ENCODE measurements at places on chromosomes 1 and 21. TPM values are rescaled to one million over a fixed set of nuclear protein-coding genes. Genes with fewer than 3 reads are reported as not detected.

The AGBL4 gene
- not detected for total RNA-seq

The BECN2 gene
- total RNA-seq: not detected

The DENND2C gene
- 0.15 TPM for total RNA-seq

The PAQR6 gene
- total RNA-seq: 6.2 TPM

The LRRC53 gene
- total RNA-seq: not detected

The CD1E gene
- not detected for total RNA-seq

The ZNF692 gene
- 57.6 TPM for total RNA-seq

The MYOM3 gene
- total RNA-seq: not detected

The EFNA1 gene
- not detected for total RNA-seq

The TFF3 gene
- not detected for total RNA-seq

The LYPLA2 gene
- total RNA-seq: 73.2 TPM

The LMX1A gene
- total RNA-seq: not detected

The LRRC38 gene
- not detected for total RNA-seq

The HEYL gene
- total RNA-seq: not detected

Measured in activated CD4-positive, alpha-beta T cell treated with anti-CD3 and anti-CD28 coated beads, Interleukin-2, amount 10 ng/mL, durations not matched to agents 7 days and 5 days (primary cell).